NCI-H146 (cell line): ENCODE measurements at places on chromosomes 7 and 10.

- no peak for DNase-seq
Observed at GRCh38 chr10:44832595-44833390, 78.3 kb upstream of the TMEM72 start.

- no peak for DNase-seq
Observed at GRCh38 chr7:112121318-112121717, 84.9 kb downstream of the DOCK4 start.

- no peak for DNase-seq
Observed at GRCh38 chr7:130648580-130648979, 20.0 kb downstream of the COPG2 start.

DNA sequence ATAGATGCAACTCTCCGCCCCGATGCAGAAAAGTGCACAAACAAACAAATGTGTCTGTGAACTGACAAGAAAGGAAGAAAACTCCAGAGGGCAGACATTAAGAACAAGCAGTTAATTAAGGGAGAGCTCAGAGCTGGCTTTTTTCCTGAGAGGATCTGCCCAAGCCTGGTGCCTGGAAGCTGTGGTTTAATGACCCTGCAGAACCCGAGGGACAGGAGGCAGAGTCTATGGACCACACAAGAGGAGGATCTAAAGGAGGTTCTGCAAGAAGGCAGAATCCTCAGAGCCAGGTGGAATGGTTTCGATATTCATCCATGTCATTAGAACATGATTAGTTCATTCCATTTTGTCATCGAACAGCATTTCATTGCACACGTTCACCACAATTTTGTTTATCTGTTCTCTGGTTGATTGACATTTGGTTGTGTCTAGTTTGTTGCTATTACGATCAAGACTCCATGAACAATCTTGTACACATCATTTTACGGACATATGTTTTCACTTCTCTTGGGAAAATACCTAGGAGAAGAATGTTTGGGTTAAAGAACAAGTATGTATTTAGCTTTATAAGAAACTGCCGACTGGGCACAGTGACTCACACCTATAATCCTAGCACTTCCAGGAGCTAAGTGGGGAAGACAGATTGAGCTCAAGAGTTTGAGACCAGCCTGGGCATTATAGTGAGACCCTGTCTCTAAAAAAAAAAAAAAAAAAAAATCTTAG is 560.2 kb downstream of the CALN1 start:
- DNase-seq = no peak

GRCh38 chr7:92740134-92740533 is 96.2 kb downstream of the CDK6 start:
- no peak for DNase-seq

DNA sequence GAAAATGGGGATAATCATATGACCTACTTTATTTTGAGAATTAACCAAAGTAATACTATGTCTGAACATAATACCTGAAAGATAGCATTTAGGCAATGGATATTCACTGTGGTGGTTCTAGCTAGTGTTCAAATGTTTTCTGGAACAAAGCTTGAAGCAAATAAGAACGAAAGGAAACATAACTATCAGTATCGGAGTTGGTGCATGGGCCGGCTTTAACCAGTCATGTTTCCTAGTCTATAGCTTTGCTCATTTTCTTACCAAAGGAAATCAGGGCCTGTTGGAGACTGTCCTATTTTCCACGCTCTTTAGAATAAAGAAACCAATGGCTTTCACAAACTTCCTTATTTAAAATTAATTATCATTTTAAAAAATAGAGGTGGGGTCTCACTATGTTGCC is 8.9 kb downstream of the IL2RA start:
- DNase-seq = no peak

GRCh38 chr7:150361807-150362621 is 6.6 kb upstream of the REPIN1 start:
- no peak for DNase-seq
